MV-4-11 (cell line): ENCODE measurements at places on chromosomes 6 and 20.

- no peak for DNase-seq
Observed at GRCh38 chr6:12504325-12504966, 212.1 kb upstream of the PHACTR1 start.

- DNase-seq, result no peak
Observed at GRCh38 chr6:136918706-136919105, 3.4 kb upstream of the SLC35D3 start.

- DNase-seq, result peak; percentile 58
Observed at GRCh38 chr20:54197621-54198604, 10.0 kb upstream of the PFDN4 start.

- DNase-seq, result no peak
Observed at GRCh38 chr20:62377615-62378178, 9.2 kb upstream of the RPS21 start.

GRCh38 chr20:46063151-46063550 lies 26.6 kb downstream of the NCOA5 start:
- no peak for DNase-seq

DNA sequence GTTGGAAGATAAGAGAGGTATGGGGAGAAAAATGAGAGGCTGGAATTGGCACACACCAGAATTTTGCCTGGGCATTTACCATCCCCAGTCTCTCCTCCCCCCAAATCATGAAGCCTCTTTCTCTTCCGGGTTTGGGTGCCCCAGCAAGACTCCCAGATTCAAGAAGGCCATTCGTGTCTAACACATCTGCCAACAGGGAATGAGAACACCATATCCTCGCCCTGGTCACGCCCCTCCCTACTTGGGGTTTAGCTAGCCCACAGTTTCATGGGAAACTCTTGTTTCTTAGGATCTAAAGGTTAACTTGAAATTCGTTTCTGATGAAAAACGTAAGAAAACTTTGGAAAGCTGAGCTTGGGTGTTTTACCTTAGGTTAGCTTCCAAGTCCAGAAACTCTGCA lies 105.5 kb upstream of the TMEM170B start:
- no peak for DNase-seq

DNA sequence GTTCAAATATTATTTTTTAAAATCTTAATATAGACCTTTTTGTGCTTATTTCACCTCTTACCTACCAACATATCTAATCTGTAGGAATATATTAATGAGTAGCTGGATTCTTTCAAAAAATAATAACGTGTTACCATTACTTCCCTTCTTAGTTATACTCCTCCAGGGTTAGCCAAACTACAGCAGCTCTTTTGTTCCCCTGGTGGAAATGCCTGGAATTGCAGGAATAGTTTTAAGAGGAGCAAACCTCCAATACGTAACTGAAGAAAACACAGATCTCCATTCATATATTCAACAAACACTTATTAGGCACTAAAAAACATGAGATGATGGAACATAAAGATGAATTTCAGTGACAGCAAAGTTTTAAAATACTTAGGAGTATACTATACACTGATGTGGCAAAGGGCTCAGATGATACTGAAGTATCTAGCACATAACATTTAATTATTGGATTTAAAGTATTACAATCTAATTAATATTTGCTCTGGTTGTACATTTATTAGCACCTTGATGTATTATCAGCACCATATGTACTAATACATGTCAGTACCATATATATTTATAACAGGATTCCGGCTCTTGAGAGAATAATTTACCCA lies 78.3 kb downstream of the TBX18 start:
- DNase-seq, result peak; percentile 31

DNA sequence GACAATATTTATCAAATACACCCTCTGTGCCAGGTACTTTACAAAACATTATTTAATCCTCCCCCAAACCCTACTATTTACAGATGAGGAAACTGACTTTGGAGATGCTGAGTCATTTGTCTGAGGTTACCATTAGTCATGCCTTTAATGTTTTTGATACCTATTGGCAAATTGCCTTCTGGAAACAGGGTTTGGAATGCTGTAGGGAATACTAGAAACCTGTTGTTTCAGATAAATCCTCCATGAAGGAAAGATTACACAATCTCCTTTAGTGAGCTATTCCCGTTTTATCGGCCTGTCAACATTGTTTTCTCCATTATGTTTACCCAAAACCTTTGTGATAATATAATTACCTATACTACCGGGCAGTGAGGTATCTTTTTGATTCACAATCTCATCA lies 93.6 kb upstream of the ADGRF1 start:
- DNase-seq, result no peak

DNA sequence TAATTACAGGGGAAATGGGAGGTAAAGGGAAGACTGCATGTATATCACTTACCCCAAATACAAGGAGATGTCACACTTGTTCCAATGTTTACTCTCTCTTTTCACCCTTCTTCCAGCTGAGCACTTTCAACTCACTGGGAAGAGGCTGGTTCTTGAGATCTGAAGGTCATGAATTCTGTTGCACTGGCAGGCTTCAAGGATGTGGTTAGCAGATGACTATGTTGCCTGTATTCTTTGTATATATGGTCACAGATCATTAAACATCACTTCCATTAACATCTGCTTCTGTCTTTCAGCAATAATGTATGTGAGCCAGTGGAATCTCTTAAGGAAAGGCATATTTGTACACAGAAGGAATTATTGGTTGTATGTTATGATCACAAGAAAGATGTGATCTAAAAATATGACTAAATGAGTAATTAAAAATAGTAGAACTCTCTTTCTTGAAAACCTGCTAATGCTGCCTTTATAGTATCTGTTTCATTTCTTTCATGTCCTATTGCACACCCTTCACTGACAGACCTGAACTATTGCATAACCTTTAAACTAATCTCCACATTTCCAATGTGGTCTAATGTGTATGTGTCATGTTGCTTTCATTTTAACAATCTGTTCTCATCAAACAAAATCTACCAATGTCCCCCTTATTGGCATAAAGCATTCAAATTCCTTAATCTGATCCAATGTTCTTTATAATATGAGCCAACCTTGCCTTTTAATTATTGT lies 131.4 kb upstream of the EPHA7 start:
- no peak for DNase-seq

DNA sequence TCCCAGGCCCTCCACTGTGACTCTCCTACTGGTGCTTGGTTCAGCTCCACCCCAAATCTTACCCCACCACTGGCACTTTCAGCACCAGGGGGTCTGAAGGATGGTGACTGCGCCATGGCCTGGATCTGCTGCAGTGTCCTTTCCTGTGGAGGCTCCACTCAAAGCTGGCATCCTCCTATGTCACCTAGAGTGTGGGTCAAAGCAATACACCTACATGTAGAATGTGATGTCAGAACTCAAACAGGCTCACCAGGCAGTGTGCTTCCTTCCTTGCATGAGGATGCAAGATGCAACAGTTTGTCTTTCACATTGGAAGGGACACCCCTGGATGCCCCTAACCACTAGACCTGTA lies 32.8 kb upstream of the MICB start:
- DNase-seq, result no peak

GRCh38 chr20:25418776-25419175 lies 11.3 kb downstream of the GINS1 start:
- DNase-seq, result no peak

- DNase-seq, result peak; percentile 63
Observed at GRCh38 chr6:45698046-45698445, 317.6 kb downstream of the CLIC5 start.

DNA sequence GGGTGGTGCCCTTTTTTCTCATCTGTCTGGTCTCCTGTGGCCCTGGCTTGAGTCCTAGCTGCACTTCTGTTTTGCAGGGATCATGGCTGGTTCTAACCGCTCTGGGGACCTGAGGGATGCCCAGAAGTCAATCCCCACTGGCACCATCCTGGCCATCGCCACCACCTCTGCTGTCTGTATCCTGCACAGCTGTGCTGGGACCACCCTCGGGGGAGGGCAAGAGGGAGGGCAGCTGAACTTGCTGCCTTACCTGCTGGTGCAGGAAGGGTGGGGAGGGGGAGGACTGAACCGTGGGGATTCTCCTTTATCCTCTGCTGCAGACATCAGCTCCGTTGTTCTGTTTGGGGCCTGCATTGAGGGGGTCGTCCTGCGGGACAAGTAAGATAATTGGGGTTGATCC lies 14.5 kb downstream of the SLC12A5 start:
- no peak for DNase-seq
